Germinal center (tissue), 1 donor: ENCODE measurements at places on chromosomes 7 and 10.
A peak's percentile ranks its signal among the peaks of the same experiment; 100 is the strongest.

- DNase-seq = peak; percentile 71
These were observed 6.9 kb downstream of the MMD2 start for GRCh38 chr7:4951903-4952636.

GRCh38 chr10:42638821-42639270, 476 bp upstream of the ZNF33B start:
- DNase-seq = no peak

DNA sequence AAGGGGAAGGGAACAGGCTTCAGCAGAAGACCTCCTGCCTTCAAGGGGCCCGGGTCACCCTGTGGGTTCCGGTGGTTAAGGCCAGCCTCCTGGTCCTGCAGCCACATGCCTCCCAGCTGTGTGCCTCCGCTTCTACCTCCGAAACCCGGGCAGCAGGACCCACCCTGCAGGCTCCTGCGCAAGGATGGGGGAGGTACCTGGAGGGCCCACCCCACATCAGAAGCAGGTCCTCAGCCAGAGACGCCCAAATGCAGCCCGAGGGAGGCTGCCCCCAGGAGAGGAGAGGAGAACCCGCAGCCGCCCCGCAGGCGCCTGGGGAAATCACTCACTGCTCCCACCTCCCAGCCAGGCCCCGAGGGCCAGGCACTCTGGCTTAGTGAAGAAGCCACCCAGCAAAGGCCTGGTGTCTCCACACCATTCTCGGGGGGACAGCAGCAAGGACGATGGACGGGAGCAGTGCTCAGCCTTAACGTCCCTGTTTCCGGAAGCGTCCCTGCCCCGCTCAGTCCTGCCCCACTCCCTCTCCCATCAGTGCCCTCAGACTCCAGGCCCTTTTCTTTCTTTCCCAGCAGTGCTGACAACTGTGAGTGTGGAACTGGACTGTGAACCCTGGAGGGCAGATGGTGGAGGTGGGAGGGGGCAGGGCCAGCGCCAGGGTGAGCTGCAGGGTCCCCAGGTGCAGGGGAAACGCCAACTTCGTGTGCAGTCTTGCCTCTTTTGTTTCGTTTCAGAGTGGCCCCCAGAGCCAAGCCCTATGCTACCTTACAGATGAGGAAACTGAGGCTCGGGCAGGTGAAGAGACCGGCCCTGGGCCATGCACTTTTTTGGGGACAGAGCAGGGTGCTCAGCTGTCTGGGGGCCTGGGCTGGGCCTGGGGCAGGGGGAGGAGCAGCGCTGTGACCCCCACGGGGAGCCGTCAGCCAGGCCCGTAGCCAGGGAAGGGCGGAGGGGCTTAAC, 138.0 kb downstream of the FAM53B start:
- no peak for DNase-seq

- DNase-seq = peak; percentile 56
These were observed 27.1 kb downstream of the LRRC20 start for GRCh38 chr10:70355051-70356021.

- DNase-seq = no peak
These were observed 90.3 kb downstream of the FAM204A start for GRCh38 chr10:118251791-118252190.

GRCh38 chr7:71982851-71983250, 429.3 kb downstream of the CALN1 start:
- no peak for DNase-seq

DNA sequence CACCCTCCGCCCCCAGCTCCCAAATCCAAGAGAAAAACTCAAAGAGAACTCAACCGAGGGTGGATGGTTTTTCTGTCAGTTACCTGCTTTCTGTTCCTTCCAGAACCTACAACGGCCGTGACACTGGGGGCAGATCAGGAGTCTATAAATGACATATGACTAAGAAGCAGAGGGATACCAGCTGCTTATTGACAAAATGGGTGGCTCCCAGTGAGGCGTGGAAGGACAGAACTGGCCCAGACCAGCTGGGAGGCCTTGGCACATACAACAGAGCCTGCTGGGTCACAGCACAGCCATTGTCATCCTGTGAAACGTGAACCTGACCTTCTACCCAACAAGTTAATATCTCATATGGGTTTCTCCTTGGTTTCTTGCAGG, 84.3 kb upstream of the ADRB1 start:
- no peak for DNase-seq

DNA sequence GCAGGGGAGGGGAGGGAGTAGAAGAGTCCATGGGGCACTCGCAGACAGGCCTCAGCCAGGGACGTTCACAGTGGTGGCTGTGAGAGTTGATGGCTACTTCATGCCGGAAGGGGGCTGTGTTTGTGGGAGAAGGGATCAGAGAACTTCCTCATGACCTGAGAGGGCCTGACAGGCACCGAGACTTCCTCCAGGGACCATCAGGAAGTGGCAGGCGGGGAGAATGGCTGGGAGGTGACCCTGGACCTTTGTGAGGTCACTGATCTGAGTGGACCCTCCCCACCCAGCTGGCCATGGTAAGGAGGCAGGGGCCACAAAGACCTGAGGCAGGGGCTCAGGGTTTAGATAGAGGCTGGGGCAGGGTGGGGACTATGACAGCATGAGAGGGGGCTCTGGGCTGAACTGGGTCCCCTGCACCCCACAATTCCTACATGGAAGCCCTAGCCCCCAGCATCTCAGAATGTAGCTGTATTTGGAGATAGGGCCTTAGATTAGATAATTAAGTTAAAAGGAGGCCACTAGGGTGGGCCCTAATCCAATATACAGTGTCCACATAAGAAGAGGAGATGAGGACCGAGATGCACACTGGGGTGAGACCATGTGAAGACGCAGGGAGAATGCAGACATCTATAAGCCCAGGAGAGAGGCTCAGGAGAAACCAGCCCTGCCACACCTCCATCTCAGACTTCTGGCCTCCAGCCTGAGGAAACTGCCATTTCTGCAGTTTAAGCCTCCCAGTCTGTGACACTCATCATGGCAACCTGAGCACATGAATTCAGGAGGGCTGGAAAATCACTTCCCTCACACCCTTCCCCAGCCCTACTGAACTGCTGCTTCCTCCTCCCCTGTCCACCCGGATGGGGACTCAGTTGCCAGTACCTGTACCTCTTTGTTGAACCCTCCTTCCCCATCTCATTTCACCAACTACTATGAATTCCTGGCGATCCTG, 273.9 kb upstream of the ZNF32 start:
- DNase-seq = no peak

- DNase-seq = no peak
These were observed 230.6 kb downstream of the REEP3 start for GRCh38 chr10:63751836-63752235.

DNA sequence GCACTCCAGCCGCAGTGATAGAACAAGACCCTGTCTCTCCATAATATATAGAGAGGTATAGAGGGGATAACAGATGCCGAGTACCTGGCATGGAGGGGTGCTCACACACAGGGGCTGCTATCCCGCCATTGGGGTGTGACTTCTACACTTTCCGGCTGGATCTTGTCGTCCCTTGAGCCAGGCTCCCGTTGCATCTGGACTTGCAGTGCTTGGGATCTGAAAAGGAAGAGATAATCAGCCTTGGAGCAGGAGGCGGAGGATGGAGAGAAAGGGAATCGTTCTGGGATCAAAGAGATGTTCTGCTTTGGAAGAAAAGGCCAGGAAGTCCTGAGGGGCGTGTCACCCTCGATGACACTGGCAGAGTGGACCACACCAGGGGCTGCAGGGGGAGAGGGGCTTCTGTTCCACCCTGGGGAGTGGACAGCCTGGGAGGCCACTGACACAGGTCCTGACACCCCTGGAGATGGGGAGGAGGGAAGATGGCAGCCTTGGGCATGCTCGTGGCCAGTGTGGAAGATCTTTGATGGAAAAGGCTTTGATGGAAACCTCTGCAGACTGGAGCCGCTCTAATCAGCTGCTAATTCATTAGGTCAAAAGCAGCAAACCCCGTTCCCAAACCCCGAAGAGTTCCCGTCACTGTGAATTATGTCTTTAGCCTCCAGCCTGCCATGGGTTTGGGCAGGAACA, 85.1 kb downstream of the CARD11 start:
- DNase-seq = no peak

DNA sequence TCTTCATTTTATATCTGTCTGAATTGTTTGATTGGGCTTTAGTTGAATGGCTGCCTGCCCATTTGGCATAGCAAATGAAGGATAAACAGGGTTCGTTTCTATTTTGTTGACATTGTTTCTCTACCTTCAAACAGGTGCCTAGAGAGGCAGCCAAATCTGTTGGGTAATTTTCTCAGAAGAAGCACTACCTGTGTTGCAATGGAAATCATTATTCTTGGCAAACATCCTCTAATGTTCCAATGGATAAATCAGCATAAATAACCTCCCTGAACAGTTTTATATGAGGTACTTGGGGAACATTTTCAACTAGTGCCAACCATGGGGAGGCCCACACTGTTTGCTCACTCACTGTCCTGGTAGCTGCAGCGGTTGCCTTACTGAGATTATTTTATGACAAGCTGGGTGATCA, 64.4 kb upstream of the PLPP4 start:
- no peak for DNase-seq

- DNase-seq = no peak
These were observed 40.5 kb downstream of the RCC1L start for GRCh38 chr7:75033064-75033463.

GRCh38 chr7:116899308-116899707, 36.9 kb downstream of the CAPZA2 start:
- no peak for DNase-seq

- DNase-seq = no peak
These were observed 633.5 kb upstream of the ANKRD30A start for GRCh38 chr10:36491926-36492325.

DNA sequence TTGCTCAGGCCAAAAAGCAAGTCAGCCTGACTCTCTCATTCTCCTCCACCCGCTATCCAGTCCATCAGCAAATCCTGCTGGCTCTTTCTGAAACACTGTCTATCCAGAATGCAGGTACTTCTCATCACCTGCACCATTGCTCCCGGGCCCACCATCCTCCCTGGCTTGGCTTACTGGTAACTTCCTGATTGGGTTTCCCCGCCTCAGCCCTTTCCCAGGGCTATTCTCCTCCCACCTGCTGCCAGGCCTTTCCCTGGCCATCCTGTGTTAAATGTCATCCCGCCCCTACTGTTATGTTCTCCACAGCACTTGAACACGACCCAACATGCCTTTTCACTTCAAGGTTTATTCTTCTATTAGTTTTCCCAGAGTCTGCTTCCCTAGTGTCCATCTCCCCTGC, 124.0 kb downstream of the CNNM2 start:
- DNase-seq = no peak

GRCh38 chr10:32367793-32368453, 21.0 kb upstream of the EPC1 start:
- DNase-seq = peak; percentile 60

GRCh38 chr10:62482581-62482980, 108.4 kb downstream of the ZNF365 start:
- DNase-seq = no peak

- no peak for DNase-seq
These were observed 392.4 kb downstream of the PLXNA4 start for GRCh38 chr7:132183781-132184380.

GRCh38 chr10:44386546-44387052, 1.7 kb upstream of the CXCL12 start:
- peak; percentile 66 for DNase-seq

DNA sequence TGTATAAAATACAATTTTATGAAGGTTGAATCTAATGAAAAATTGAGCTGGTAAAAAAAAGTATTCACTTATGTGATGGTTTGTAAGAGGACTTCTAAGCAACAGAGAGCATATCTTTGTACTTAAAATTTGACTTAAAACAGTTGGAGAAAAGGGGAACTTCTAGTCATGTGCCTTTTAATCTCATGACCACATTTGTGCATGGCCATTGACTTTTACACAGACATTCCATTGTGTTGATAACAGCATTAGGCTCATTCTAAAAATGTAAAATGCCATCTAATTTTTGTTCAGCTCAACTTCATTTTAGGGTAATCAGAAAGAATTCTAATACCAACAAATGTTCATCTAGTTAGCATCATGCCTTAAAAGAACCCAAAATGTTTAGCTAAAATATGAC, 119.9 kb downstream of the HPSE2 start:
- no peak for DNase-seq

DNA sequence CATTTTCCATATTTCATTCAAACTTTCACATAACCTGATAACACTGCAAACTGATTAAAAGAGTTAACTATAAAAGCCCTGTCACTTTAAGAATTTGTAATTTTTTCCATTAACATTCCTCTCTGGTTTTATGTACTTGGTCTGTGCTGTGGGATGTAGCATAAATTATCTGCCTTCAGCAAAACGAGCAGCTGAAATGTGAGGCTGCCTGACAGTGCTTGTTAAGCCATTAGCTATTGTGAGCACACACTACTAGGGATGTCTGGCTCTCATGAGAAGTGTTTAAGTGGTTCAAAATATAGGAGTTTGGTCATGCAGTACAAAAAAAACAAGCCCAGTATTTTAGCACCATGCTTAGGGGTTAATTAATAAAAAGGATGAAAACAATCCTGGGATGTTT, 63.0 kb downstream of the HOXA1 start:
- DNase-seq = no peak

DNA sequence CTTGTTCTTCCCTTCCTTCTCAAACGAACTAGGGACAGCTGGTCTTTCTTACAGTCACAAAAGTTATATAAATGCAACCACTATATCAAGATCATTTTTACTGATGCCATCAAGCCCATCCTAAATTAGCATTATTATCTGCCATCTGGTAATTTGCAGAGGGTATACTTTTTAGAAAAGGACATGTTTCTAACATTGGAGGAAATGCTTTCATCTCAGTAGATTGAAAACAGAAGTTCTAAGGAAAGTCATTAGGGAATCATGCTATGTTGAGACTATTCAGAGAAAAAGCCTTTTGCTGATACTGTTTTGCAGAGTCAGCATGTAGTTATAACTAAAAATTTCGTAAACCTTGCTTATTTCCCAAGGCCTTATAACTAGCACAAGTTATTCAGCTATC, 146.7 kb downstream of the WNT2 start:
- DNase-seq = no peak

GRCh38 chr10:130557181-130557845, 421.1 kb downstream of the GLRX3 start:
- no peak for DNase-seq

DNA sequence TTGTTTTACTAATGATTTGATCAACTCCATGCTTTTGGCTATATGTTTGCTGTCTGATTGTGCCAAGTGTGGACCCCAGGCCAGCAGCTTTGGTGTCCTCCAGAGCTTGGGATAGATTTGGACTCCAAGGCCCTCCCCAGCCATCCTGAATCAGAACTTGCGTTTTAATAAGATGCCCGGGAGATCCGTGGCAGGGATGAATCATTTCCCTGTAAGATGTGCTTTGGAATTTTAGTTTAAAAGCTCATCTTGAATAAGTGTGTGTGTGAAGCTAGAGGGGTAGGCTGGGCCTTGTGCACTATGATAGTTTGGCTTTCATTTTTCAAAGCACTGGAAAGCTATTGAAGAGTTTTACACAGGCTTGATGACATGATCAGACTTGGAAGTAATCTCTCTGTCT, 66.2 kb upstream of the SDK1 start:
- no peak for DNase-seq

- no peak for DNase-seq
These were observed 21.0 kb downstream of the LRRC17 start for GRCh38 chr7:102933763-102934162.
